NK-92 treated with Interleukin-12 subunit alpha and Interleukin-12 subunit beta, amount 100 ng/mL, for 24 hours (cell line): ENCODE measurements at places on chromosomes 11 and 22.

DNA sequence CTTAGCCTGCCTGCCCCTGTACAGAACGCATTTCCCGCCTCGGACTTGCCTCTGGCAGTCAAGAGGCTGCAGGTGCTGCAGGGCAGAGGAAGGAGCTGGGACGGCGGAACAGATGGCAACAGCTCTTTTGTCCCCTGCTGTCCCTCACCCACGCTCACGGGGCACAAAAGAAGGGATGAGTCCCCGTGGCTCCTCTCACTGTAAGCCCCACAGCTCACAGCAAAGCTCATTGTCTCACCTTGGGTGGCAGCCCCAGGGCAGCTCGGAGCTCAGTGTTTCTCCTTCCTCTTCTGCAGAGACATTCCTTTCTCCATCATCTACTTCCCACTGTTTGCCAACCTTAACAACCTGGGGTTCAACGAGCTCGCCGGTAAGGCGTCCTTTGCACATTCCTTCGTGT lies 24.3 kb downstream of the SLC25A18 start:
- no peak for DNase-seq

GRCh38 chr11:85705800-85706199 lies 19.8 kb upstream of the CCDC89 start:
- DNase-seq: no peak

GRCh38 chr22:38270091-38270992 lies 2.5 kb downstream of the TMEM184B start:
- DNase-seq: no peak

- no peak for DNase-seq
These were observed 192.1 kb downstream of the ADAMTS15 start for GRCh38 chr11:130640526-130640925.

GRCh38 chr22:44450503-44450902 lies 47.5 kb downstream of the RTL6 start:
- DNase-seq: no peak

GRCh38 chr11:70335511-70335910 lies 62.8 kb upstream of the CTTN start:
- DNase-seq: no peak

- no peak for DNase-seq
These were observed 2.2 kb downstream of the PHLDB1 start for GRCh38 chr11:118609380-118610224.

DNA sequence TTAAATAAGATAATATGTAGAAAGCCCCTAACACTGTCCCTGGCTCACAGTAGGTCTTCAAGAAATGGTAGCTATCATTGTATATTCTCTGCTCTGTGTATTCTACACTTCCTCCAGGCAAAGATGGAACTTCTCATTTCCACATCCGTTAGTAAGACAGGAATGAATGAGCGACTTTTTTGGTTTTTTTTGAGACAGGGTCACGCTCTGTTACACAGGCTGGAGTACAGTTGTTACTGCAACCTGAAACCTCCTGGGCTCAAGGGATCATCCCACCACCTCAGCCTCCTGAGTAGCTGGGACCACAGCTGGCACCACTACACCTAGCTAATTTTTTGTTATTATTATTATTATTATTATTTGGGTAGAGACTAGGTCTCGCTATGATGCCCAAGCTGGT lies 2.3 kb upstream of the CLPB start:
- no peak for DNase-seq

DNA sequence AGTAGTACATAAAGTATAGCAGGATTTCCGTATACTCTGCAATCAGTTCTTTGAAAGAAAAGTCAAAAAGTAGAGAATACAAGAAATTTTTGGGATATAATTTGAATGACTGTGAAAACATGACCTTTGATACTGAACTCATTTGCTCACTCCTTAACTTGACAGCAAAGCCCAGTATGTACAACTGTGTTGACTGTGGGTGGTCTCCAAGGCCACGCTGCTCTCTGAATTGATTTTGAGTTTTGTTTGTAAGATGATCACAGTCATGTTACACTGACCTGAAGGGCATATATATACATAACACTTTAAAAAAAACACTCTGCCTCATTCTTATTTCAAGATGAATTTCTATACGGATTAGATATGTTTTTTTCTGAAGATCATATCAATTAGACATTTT lies 9.5 kb upstream of the AMOTL1 start:
- no peak for DNase-seq
